Stimulated activated CD8-positive, alpha-beta memory T cell treated with anti-CD3 and anti-CD28 coated beads, Interleukin-7, amount 100 ng/mL, for 4 hours (primary cell): ENCODE measurements at places on chromosomes 3 and 15.

- peak; percentile 37 for DNase-seq
Observed at GRCh38 chr3:17025594-17026139, 140.9 kb downstream of the PLCL2 start.

- DNase-seq: no peak
Observed at GRCh38 chr3:39727415-39727814, 82.0 kb upstream of the MYRIP start.

DNA sequence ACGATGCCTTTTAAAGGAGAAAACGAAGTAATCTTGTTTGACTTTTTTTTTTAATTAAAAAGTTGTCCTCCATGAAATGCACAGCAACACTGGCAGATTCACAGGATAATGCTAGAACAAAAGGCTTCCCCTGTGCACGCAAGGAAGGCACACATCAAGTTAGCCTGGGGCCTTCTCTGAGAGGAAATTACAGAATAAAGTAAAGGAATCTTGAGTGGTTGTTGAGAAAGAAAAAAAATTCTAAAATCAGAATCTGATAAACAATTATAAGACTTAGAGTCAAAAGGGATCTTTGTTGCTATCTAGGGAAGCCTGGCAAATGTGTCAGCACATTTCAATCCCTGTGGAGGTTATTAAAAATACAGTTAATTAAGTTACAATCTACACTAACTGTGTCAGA, 946.0 kb downstream of the IGSF11 start:
- no peak for DNase-seq

DNA sequence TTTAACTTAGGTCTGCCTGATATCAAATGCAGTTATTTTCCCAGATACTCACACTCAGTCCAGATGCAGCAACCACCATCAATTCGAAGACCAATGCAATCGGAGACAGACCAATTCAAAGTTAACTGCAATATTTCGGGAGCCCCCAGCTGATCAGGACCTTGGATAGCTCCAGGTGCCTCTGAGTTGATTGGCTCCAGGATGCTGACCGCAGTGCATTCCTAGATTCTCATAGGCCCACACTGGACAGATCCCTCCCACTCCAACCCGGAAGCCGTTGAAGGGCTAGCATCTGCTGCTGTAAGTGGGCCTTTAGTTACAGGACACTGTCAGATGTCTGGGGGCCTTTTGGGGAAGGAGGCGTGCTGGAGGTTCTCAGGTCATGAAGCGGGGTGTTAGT, 89.5 kb upstream of the ATP2B2 start:
- peak; percentile 5 for DNase-seq

- DNase-seq: no peak
Observed at GRCh38 chr3:49972656-49973055, 32.7 kb downstream of the RBM6 start.

DNA sequence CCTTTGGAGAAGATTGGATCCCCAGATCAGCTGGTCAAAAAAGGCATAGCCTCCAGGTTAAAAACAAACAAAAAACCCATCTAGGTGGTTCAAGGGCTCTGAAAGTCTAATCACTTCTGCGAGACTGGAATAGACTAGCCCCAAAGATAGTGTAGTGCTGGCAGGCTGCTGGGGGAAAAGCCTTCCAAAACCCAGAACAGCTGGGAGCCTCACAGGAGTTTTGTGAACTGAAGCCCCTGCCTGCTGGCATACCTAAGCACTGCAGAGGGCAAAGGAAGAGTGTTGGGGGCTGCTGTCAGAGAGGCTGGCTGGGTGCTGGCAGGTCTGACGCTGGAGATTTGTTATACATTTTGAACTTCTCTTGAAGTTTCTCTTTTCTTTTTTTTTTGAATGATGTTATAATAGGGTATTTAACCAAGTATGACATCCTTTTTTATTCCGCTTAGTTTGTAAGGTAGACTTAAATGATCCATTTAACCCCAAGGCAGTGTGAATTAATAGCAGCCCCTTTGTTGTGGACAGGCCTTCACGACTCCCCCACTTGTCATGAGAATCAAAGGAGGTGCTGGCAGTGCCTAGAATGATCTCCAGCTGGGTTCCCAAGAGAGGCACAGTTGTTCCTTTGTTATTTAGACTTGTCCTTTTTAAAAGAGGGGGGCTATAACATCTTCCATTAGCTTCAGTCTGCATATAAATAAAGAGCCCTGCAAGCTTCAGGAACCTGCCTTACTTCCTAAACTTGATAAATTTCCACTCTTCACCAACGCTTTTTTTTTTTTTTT, 53.9 kb downstream of the CRTC3 start:
- no peak for DNase-seq

DNA sequence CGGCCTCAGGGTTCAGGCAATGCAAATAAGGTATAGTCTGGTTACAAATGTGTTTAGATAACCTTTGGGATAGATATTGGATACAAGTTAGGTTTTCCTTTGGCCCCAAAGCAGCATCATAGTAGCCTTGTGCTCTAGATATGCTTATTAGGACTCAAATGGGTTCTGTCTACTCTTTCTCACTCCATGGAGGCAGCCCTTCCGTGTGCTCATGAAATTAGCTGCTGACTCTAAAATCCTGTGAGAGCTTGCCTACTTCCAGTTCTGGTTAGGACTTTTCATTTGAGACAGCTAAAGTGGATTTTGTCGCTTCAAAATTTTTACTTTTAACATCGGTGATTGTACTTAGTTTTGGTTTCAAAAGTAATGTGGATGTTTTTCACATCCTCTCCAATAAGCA, 1.6 kb downstream of the CDV3 start:
- DNase-seq: no peak

- no peak for DNase-seq
Observed at GRCh38 chr3:185825639-185826481, 1.0 kb upstream of the IGF2BP2 start.

DNA sequence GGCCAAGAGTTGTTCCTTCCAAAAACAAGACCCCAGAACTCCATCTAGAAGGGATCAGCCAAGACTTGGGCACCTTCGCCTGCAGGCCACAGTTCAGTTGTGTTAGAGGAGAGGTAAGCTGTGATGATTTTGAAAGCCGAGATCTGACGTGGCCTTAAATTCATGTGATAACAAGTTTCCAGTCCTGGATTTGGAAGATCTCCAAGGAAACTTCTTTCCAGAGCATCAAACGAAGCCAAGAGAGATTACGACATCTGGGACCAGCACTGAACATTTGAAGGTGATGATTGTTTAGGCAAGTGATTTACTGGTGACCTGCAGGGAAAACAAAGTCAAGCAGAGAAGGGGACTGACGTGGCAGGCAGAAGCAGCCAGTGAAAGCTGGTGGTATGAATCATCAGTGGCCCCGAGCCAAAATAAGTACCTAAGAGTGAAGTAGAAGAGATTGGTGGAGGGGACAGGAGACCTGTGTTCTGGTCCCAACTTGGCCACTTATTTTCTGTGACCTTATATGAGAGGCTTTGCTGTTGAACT, 339.0 kb upstream of the PROK2 start:
- no peak for DNase-seq

DNA sequence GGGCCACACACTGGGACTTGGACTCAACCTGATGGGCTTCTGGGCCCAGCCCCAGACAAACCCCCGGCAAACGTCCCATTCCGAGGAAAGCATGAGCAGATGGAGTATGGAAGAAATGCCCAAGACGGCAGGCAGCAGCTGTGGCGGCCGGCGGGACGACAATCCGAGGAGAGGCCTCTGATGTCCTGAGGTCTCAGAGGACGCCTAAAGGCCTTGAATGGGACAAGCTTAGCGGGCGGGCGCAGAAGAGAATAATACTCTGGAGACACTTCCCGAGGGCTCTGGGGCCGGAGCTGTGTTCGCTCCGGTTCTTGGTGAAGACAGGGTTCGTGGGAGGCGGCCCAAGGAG, 482 bp upstream of the OGG1 start:
- DNase-seq: no peak
